ENCODE measurements at places on chromosomes 2 and 18.

DNA sequence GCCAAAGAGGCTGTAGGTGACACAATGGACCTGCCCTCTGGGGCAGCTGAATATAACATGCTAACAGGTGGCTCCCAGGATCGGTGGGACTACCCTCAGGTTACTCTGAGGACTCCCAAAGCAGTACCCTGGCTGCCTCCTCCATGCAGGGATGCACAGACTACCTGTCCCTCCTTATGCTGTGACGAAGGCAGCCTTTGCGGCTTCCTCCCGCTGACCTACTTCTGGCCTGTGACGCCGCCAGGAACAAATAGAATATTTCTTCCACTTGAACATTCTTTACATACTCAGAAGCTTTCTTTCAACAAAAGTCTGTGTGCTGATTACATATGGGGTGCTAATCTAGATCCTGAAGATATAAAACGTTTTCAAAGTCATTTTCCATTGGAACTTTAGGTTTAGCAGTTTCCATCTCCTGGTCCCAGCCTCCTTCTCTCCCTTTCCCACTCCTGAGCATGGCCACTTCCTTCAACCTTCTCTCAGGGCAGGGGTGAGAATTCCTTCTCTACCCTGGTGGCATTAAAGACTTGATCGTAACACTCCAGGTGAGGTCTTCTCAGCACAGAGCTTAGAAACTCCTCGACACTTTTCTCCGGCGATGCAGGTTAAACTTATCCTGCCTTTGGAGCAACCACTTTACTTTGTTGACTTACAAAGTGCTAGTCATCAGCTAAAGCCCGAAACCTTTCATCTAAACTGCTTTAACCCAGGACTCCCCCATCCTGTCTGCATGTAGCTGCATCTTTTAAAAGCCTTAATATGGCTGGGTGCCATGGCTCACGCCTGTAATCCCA is 58.9 kb upstream of the STK17B start:
- no peak for DNase-seq

- no peak for DNase-seq
Observed at GRCh38 chr2:136129601-136130000, 11.7 kb upstream of the CXCR4 start.

DNA sequence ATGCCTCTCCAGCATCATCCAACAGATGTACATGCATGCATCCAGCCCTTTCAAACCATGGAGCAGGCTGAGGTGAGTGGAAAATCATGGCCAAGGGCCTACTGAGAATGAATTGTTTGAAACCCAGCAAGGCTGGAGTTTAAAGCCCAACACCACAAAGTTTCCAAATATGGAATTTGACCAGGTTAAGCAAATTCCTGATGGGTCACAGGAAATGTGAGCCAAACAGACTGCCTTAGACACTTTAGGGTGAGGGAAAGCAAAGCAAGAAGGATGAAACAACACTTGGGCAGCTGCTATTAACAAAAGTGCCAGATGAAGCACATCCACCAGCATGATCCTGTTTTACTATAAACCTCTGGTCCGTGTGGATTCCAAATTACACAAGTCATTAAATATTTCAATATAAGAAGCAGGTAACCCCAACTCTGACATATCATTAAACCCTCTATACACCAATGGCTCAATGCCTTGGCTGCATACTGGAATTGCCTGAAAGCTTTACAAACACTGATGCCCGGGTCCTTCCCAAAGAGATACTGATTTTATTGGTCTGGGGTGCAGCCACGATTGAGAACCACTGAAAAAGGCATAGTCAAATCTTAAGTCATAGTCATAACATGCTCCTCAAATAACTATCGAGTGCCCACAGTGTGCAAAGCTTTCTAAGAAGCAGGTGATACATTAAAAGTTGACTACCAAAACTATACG is 9.1 kb downstream of the KLF7 start:
- no peak for DNase-seq

DNA sequence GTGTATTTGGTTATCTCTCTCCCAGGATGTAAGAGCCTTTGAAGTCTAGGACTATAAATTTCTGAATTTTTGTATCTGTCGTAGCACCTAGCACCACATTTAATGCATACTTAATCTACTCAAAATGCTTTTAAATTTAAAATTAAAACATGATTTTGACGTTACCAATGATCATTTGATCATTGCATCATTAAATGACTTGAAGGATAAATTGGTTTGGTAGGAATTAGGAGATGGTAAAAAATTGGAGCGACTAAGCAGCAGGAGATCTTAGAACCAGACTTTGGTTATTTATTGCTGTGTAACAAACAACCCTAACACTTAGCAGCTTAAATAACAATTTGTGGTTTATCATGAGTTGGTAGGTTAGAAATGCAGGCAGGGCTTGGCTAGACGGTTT is 84.9 kb downstream of the MYO3B start:
- no peak for DNase-seq
